Naive thymus-derived CD8-positive, alpha-beta T cell (primary cell): ENCODE measurements at places on chromosomes 16 and 17.
A peak's percentile ranks its signal among the peaks of the same experiment; 100 is the strongest.

GRCh38 chr17:81388091-81388611 is 7.1 kb upstream of the BAHCC1 start:
- DNase-seq = no peak

DNA sequence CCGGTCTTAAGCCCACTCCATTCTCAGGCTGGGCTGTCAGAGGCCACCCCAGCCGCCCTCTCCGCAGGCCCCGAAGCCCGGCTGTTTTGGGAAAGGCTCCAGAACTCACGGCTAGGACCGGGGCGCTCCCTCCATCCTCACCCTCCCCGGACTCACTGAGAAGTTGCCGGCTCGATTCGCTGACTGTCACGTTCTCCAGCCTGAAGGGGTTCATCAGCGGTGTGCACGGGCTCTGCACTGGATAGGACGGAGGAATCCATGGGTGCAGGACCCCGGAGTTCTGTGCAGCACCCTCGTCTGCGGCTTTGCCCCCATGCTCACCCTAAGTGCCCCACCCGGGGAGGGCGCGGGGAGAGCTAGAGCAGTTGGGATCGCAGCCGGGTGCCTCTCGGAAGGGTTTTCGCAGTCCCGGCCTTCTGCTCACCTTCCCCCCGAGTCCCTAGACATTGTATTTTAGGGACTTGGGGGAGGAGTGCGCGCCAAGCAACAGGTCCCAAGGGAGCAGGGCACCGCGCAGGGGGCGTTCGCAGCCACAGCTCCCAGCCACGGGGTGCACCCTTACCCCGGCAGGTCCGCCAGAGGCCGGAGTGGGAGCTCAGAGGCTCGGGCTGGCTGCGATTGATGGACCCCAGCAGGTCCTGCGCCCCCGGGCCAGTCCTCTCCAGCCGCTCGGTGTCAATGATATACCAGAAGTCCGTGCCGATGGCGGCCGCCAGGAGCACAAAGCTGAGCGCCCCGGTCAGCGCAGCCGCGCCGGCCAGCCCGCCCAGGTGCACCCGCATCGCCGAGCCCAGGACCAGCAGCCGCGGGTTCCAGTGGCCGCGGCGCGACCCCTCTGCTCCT is 1.0 kb downstream of the TMEM114 start:
- no peak for DNase-seq

DNA sequence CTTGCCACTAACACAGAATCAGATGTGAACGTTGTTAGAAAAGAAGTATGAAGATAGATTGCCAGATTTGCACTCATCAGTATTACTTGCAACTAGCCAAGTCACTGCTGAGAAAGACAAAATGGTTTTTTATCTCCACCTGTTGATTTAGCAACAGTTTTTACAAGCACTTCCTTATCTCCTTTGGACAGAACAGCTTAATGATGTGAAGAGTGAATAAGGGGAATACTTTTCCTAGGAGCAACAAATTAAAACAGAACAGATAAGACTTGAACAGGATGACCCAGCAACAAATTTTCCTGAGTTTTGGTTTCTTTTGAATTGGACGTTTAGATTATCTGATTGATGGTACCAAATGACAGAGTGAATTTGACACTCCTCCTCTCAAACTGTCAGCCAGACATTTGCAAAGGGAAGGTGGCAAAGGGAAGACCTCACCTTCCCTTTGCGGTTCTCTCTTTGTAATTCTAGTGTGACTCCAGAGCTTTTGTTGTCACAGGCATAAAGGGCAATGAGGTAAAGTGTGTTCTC is 130.6 kb downstream of the NLK start:
- DNase-seq = no peak

- DNase-seq = no peak
Measured at GRCh38 chr16:78094166-78094565, 5.3 kb upstream of the WWOX start.

GRCh38 chr16:27326738-27327585 is 13.2 kb downstream of the IL4R start:
- peak; percentile 35 for DNase-seq

- DNase-seq = no peak
Measured at GRCh38 chr17:79809530-79810129, 12.8 kb upstream of the CBX8 start.

DNA sequence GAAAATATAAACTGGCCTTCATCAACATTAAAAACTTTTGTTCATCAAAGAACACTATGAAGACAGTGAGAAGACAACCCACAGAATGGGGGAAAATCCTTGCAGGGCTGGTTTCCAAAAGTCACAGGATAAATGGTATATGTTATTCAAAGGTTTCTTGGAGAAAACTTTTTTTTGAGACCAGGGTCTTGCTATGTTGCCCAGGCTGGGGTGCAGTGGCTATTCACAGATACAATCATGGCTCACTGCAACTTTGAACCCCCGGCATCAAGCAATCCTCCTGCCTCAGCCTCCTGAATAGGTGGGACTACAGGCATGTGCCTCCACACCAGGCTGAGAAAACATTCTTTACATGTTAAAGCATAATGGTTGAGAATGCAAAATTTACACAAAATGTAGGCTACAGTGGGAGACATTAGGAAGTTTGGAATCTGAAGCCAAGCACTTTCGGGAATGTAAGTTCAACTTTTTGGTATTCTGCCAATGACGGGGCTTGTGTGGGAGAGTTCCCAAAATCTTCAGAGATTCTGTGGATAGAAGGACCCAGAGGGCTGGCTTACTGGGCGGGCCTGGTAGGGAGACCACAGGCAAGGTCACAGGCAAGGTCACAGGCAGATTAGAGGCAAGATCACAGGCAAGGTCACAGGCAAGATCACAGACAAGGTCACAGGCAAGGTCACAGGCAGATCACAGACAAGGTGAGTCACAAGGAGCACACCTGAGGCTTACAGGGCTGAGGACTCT is 24.2 kb upstream of the ATP2A3 start:
- no peak for DNase-seq

DNA sequence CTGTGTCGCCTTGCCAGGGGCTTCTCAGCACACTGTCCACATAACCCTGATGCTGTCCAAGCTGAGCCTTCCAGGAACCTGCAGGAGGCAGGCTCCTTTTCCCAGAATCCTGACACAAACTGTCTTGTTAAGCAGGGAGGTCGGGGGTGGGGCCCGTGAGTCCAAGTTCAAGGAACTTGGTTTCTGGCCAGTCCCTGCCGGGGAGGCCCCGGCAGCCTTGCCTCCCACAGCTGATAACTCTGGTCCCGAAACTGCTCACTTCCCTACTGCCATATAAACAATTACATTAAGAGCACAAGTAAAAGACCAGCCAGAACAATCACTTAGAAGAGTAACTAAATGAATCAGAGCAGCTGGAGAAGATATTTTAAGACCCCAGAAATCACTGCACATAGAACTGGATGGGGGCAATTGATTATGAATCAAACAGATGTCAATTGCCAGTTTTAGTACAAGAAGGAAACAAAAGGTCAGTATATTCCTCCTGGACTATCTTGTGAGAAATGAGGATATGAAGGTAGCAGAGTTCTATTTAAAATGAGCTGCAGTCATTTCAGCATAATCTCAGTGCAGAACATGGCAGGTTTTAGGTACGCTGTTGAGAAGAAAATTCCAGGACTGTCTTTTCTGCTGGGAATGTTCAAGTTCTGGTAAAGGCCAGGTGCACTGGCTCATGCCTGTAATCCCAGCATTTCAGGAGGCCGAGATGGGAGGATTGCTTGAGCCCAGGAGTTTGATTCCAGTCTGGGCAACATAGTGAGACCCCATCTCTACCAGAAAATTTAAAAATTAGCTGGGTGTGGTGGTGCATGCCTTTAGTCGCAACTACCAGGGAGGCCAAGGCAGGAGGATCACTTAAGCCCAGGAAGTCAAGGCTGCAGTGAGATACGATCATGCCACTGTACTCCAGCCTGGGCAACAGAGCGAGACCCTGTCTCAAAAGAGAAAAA is 169.8 kb downstream of the PITPNC1 start:
- no peak for DNase-seq

DNA sequence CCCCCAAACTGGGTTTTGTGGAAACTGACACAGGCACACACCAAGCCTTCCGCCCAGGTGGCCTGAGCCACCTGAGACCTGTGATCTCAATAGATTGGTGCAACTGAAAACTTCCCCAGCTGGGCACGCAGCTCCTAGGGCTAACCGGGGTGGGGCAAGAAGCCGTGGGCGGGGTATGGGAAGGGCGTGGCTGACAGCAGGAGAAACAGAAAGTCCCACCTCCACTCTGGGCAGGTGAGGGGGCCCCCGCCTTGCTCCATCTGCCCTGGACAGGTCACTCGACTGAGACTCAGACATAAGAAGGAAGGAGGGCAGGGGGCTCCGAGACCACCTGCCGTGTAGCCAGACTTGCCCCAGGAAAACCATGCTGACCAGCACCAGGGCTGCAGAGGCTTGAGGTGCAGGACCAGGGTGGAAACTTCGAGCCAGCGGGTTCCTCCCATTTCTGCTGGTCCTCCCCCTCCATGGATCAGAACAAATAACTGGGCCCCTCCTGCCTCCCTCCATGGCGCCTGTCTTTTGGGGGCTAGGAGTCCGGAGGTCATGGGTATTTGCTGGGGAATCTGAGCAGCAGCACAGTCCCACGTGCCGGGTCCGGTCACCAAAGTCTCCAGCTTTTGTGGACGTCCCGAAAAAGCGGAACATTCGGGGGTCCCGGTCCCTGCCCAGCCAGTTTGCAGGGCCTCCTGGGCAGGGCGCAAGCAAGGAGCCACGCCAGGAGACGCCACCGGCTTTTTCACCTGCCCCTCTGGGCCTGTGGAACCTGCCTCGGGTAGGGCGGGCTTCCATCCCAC is 1.3 kb downstream of the TIMP2 start:
- peak; percentile 23 for DNase-seq

- no peak for DNase-seq
Measured at GRCh38 chr16:23155445-23156049, 6.3 kb upstream of the USP31 start.

- DNase-seq = no peak
Measured at GRCh38 chr17:56313201-56313600, 159.9 kb downstream of the ANKFN1 start.

DNA sequence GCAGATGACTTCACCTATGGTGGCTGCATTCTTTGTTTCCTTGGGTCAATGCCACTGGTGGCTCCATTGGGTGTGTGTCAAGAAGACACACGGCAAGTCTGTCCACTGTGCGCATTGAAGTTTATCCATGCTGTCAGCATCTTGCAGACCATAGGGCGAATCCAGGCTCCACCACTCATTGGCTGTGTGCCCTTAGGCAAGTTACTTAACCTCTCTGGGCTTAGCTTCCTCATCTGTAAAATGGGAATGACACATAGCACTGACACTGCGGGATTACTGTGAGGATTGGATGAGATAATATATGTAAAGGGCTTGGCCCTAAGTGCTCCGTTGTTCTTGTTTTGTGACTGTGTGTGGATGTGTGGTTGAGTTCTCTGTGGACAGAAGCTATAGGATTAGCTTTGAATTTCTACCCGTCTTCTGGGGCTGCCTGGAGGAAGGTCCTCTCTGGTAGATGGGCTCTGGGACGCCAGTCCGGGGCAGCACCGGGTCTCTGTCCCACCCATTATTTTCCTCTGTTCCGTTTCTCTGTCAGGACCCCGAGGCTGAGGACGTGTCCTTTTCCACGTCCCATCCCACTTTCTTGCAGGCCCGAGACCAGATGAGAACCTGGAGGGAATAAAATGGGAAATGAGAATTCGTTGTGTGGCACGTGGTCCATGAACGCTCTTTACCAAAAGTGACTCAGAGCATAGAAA is 178.4 kb downstream of the IRF8 start:
- DNase-seq = no peak

DNA sequence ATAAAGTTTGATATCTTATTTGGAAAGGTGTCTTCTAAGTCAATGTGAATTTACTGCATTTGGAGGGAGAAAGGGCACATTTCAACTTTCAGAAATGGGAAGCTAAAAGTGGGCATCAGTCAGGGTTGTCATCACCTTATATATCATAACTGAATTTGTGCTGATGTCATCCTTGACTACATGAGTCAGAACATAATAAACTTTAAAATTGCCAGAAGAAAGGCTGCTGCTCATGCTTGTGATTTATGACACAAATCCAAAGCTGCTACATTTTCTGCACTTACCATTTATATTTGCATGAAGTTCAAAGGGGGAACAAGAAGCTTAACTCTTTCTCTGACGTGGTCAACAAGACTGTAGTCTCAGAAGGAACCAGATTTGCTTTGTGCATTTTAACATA is 196.6 kb downstream of the UTP18 start:
- no peak for DNase-seq

GRCh38 chr17:45114117-45114932 is 18.0 kb downstream of the PLCD3 start:
- DNase-seq = no peak

GRCh38 chr17:57724026-57724728 is 20.9 kb downstream of the CCDC182 start:
- DNase-seq = no peak

- DNase-seq = no peak
Measured at GRCh38 chr16:57972306-57972705, 1.4 kb upstream of the CNGB1 start.

DNA sequence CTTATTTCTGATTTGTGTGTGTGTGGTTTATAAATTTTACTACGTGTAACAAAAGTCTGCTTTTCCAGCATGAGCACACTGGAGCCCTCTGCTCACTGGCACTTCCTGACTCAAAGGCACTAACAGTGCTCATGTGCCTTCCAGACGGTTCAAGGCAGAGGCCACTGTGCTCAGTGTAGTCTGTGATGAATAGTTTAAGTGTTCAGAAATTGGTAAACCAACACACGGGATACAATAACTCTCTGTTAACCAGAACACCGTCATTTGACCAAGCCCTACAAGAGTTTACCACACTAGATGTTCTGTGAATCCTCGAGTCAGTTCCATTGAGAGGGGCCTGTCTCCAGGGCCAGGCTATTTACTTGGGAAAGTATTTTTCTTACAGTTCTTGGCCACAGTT is 191.9 kb downstream of the MRTFB start:
- no peak for DNase-seq

- DNase-seq = no peak
Measured at GRCh38 chr16:73172973-73173709, 125.2 kb upstream of the ZFHX3 start.

DNA sequence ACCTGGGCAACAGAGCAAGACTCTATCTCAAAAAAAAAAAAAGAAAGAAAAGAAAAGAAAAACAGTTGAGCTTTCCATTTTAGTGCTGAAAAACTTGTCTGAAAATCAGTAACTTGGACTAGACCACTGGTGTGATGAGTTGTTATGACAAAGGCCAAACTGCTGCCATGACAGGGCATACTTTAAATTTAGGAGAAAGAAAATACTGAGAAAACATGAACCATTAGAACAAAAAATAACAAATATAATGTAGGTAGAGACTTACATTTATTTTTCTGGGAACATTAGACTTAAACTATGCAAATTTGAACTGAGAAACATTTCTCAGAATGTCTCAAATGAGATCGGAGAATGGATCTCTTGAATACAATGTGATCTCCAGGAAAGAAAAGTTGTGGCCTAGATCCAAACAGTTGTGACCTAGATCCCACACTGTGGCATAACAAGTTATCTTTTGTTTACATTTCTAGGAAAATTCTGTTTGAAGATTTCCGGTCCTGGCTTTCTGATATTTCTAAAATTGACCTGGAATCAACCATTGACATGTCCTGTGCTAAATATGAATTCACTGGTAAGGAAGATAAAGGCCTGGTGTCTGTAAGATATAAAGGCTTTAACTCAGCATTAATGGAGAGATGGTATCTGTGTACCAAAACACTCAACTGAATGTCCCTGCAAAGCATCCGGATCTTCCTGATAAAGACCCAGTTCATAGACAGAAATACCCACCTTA is 10.9 kb downstream of the OGFOD1 start:
- no peak for DNase-seq
